ENCODE measurements at places on chromosomes 3 and 15. TPM values are rescaled to one million over a fixed set of nuclear protein-coding genes. Genes with fewer than 3 reads are reported as not detected.

- DNase-seq = peak; percentile 84
Observed at GRCh38 chr15:49235446-49236124, 65.5 kb downstream of the GALK2 start.

DNA sequence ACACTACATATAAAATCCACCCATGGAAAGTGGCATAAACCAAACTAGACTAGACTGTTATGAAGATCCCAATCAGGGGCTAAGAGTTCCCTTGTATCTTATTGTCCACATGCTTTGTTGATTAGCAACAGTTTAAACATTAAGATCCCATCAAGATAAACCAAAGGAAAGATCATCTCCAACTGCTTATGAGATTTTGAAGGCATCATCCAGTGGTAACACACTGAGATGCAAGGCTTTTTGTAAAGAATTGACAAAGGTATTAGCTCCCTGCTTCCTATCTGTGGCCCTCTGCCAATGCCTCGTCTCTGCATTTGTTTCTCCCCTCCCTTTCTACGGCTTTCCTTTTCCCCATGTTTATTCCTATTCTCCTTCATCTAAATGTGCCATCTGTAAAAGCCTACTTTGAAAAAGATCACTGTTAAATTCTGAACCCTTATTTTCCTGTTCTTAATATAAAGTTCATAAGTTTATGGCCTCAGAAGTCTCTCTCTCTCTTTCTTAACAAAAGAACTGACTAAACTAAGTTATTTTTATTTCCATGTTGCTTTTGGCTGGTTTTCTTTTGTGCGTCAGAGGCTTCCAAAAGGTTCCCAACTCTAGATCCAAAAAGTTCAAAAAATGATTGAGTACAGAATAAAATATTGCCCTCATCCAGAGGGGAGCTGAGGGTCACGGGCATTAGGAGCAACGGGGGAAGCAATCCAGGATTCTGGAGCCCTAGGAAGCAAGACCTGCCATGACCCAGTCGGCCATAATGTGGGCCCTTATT, 5.5 kb downstream of the PLD1 start:
- DNase-seq = peak; percentile 48

DNA sequence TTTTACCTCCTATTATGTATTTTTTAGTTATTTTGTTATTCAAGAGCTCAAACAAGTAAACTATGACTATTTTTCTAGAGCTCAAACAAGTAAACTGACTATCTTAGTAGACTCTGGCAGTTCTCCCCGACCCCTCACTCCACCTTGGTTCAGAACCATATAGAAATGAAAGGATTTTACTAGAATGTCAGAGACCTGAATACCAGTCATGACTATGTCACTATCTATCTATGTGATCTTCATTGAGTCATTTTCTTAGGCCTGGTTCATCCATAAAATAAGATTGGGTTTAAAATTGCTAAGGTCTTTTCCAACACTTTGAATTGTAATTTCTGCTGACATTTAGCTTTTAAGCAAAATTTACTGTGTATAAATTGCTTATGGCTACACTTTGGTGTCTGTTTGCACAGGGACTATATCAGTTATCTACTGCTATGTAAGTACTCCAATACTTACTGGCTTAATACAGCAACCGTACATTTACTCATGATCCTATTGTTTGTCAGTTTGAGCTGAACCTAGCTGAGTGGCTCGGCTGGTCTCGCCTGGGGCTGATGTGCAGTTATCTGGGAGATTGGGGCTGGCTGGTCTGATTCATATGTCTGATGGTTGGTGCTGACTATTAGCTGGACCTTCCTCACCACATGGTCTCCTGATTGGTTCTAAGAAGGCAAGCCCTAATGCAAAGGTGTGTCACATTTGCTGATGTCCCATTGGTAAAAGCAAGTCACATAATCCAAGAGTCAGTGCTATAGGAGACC, 37.0 kb downstream of the RASA2 start:
- no peak for DNase-seq

DNA sequence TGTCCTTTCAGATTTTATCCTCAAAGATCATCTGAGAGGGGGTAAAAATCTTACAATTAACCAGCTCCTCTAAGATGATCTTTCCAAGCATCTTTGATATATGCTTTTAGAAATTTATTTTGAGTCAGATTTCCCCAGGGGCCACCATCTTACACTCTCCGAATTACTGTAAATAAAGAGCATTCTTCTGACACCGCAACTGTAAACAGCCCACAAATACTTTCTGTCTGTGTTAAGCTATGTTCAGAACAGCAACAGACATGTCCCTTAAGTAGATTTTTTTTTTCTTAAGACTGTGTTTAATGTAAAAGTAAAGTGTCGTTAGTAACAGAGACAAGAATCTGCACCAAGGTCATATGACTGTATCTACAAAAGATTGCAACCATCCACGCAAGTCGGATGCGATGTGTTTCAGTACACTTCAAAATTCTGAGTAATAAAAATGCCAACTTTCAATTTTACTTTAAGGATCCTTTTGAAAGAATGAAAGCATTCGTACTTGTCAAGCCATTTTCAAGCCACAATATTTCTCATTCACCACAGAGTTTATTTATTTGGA, 159.0 kb upstream of the KCNH8 start:
- no peak for DNase-seq

DNA sequence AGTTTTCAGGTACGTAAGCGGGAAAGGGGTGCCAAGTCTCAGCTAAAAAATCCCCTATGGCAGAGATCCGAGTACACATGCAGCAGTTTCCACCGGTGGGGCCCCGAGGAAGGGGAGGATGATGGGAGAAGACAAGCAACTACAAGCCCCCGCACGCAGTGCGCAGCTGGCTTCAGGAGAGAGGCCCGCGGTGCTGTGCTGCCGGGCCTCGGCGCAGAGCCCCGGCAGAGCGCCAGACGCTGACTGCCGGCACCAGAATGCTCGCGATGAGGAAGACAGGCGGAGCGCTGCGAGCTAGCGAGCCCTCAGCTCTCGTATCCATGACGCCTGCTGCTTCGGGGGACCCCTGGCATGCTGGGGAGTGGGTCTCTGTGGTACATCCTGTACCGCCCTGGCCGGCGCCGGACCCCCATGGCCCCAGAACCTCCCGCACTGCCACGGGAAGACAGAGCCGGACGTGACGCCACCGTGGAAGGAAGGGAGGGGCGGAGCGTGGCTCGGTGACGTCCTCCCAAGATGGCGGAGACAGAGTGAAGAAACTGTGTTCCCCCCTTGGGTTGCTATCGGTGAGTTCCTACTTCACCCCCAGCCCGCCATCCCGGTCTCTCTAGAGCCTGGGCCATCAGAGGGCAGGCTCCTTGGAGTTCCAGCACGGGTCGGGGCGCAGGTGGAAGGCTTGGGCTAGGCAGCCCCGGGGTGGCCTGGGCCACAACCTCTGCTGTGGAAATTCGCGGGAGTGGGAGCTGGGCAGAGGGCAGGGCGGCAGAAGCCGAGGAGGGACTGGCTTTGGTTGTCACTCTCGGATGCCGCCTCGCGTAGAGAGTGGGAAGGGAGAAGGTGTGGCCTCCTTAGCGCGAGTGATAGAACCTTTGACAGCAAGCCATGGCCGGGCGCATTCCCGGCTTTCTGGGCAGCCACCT, at the start of gene MYNN:
TSS of gene MYNN (plus strand) at position 500 of the 920 bp plus-strand sequence. CDS start 900 bp downstream, outside the sequence.
- peak; percentile 94 for DNase-seq

DNA sequence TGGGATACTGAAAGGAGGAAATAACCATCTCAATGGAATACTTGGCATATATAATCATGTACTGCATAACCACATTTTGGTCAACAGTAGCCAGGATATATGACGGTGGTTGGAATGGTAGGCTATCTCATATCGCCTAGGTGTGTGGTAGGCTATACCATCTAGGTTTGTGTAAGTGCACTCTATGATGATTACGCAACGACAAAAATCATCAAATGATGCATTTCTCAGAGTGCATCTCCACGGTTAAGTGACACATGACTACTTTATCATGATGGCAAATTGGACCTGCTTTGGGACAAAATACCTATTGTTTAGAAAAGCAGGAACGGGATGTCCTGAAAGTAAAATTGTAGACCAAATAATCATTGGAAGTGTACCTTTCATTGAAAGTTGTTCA, 2.8 kb downstream of the MYZAP start:
- no peak for DNase-seq

DNA sequence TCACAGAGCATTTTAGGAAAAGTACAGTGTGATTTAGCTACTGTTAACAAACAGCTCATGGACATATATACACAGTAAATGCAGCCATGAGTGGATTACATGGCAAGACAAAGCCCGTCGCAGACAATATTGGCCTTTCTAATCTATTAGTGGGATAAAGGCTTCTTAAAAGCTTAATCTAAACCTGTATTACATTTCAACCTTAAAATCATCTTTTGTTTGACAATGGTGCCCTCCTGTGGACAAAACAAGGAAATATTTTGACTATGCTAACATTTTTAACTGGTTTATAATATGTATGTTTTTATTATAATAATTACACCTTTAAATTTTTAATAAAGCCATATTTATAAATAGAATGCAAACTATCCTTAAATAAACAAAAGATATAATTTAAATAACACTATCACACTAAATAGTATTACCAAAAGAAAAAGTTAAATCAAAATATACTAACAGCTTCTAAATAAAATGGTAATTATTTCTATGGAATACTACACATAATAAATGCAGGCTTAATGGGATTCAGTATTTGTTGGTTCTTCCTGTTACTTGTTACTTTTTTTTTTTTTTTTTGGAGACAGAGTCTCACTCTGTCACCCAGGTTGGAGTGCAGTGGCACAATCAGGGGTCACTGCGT, 38.6 kb downstream of the TAFA4 start:
- peak; percentile 42 for DNase-seq

DNA sequence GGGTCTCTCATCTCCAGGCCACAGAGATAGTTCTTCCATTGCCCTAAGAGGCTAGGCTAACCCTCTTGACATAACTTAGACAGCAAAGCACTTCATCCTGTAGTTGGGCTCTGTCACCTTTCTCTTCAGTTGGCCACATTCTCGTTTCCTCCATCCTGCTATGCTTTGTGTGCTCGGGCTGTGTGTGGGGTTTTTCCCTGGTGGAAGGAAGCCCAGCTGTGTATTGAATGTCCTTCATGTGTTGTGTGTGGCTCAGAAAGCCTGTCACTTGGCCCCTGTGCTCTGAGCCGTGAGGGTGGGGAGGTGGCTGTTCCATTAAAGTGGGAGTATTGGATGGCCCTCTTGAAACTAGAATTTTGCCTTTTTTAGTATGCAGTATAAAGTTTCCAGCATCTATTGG, 8.8 kb upstream of the EXOG start:
- DNase-seq = no peak

- DNase-seq = no peak
Observed at GRCh38 chr3:185796431-185797107, 28.3 kb downstream of the IGF2BP2 start.

DAZL gene
- polyA plus RNA-seq = not detected

EIF4E3 gene
- 13.7 TPM for polyA plus RNA-seq

ZBTB20 gene
- polyA plus RNA-seq = 4.4 TPM

WDR93 gene
- 4.0 TPM for polyA plus RNA-seq

Measured in renal pelvis (tissue), 12 donors.